ENCODE measurements at places on chromosomes 11 and 22.

DNA sequence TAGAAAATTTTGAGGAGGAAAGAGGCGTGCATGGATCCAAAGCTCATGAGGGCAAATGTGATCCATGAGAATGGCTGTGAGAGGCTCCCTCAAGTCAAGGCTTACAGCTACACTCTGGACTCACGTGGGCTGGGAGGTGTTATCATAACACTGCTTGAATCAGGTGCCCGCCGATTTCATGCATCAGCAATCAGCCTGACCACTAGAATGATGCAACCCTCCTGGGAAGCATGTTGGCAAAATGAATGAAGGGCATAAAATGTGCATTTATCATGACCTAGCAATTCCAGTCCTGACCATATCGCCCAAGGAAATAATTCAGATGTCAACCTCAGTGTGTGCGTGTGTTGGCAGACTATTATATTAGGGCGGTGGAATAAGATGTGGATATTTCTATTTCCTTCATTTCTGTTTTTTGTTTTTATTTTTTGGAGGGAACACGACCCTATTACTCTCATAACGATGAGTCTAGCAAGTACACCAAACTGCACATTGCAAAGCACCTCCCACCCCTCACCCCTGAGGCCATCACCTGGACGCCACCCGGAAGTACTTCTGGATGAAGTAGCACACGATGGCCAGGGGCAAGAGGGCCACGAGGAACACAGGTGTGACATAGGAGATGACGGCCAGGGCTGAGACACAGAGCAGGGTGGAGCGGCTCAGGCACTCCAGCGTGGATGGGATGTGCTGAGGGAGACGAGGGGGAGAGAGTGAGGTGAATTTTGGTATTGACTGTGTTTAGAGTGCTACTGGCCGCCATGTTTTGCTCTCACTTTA is 15.7 kb upstream of the KCNJ11 start:
- DNase-seq = no peak

DNA sequence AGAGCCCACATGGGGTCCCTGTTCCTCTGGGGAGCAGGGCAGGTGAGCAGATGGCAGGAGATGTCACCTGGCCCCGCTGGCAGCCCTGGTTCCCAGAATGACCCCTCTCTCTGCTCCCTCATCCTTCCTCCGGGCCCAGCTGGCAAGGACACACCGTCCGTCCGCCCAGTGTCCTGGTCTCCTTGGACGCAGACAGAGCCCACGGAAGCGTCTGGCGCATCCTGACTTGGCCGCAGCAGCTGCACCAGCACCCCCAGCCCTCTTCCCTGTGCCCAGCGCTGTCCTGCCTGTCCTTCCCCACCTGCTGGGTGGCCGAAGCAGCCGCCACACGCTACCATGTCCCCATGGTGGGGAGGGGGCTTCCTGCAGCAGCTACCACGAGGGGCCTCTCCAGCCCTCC is 9.6 kb upstream of the CABP7 start:
- DNase-seq = no peak

- DNase-seq = no peak
Observed at GRCh38 chr22:49853981-49854831, 562 bp downstream of the ZBED4 start.

DNA sequence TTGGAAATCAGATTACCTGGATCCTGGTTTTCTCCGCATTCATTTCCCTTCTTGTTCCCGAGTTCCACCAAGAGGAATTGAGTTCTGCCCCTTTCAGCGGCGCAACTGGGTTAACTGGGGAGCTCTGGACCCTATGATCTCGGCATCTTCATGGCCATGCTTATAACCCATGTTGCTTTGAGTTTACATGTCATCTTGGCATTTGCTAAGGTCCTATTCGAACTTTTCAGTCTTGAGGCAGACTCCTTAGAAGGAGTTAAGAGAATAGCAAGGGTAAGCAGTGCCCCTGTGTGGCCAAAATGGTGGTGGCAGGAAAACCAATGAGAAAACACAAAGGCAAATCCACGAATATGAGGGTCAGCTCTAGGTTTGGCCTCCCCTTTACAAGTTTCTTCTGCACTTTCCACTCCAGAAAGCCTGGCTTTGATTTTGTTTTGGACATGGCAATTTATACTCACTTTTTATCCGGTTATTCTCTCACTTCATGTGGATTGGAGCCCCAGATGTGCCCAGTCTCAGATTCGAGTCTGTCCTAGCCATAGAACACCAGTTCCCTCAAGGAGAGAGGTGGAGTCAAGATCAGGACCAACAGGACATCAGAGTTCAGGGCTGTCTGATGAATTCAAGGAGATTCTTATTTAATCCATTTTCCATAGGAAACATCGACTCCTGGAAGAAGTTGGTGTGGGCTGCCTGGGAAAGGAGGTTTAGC is 55.3 kb upstream of the FBXO3 start:
- no peak for DNase-seq

- no peak for DNase-seq
Observed at GRCh38 chr11:33321422-33321821, 64.2 kb downstream of the HIPK3 start.

All from activated T-helper 1 cell treated with Interleukin-2 at 50 U/mL for 16 hours (primary cell).